ENCODE measurements at places on chromosomes 6 and 20.
A peak's percentile ranks its signal among the peaks of the same experiment; 100 is the strongest.

DNA sequence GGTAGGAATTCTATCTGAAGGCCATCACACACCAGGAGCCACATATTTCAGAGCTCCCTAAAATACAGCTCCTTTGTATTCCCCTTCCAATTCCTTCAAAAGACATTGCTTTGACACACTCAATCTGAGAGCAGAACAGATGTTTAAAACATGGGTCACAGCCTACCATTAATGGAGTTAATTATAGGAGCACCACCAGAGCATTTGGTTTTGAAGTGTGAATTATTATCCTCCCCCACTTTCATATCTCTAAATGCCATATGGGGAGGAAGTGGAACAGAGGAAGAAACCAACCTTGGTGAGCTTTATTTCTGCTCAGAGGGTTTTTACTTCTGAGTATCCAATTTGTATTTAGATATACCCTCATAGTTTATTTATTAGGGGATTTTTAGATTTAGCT is 50.7 kb upstream of the TNFRSF21 start:
- H3K36me3 ChIP-seq = no peaks in the 10 kb centered on the region
- peaks cover 3% of the 10 kb centered on the region for H3K27me3 ChIP-seq
- H3K4me3 ChIP-seq = no peak overlapping the region
- H3K27ac ChIP-seq = no peak overlapping the region
- peak; percentile 48 for DNase-seq
- H3K4me1 ChIP-seq = peaks cover 19% of the 10 kb centered on the region

GRCh38 chr6:90412538-90413369 is 116.1 kb upstream of the BACH2 start:
- no peak for DNase-seq
- H3K27me3 ChIP-seq = no peaks in the 10 kb centered on the region
- H3K27ac ChIP-seq = no peak overlapping the region
- H3K4me1 ChIP-seq = no peaks in the 10 kb centered on the region
- H3K36me3 ChIP-seq = no peaks in the 10 kb centered on the region

DNA sequence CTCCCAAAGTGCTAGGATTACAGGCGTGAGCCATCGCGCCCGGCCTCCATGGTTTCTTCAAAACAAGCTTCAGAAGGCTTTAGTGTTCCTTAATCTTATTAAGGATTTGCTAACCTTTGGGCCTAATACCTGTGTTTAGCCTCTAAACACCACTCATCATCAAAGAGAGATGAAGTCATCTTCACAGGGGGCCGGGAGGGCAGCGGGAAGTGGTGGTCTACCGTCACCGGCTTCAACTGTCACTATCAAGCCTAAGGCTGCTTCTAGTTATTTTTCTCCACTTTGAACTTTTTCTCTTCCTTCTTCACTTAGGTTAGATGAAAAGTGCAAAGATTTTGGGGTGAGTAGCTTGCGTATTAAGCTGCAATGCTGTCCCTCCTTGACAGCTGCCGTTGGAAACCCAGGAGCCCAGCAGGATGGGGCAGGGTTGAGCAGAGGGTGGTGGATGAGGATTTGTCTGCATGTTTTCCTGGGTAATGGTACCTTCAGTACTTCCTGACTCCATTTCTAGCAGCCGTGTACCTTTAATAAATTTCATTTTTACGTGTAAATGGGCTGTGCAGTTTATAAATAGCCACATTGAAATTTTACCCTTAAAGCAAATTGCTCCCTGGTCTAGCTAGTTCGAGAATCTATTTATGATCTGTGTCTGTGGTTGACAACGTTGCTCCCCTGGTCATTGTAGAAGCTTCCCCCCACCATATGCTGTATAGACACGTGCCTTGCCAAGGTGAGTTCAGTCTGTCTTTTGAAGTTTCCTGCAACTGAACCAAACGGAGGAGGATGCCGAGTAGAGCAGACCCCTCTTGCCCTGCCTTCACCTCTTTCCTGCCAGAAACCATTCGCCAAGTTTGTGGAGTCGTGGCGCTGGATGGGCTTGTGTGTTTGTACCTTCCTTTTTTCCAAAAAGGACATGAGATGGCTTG is 64.8 kb downstream of the SYNJ2 start:
- no peaks in the 10 kb centered on the region for H3K36me3 ChIP-seq
- no peak overlapping the region for H3K27ac ChIP-seq
- no peak overlapping the region for H3K4me3 ChIP-seq

- no peaks in the 10 kb centered on the region for H3K27me3 ChIP-seq
- no peaks in the 10 kb centered on the region for H3K36me3 ChIP-seq
- H3K4me3 ChIP-seq = no peak overlapping the region
- no peak overlapping the region for H3K27ac ChIP-seq
Measured at GRCh38 chr6:114039841-114040240, 68.9 kb upstream of the HDAC2 start.

- H3K36me3 ChIP-seq = no peaks in the 10 kb centered on the region
- no peaks in the 10 kb centered on the region for H3K27me3 ChIP-seq
- no peak overlapping the region for H3K4me3 ChIP-seq
- H3K27ac ChIP-seq = no peak overlapping the region
Measured at GRCh38 chr6:156313037-156313436, 464.1 kb upstream of the ARID1B start.

DNA sequence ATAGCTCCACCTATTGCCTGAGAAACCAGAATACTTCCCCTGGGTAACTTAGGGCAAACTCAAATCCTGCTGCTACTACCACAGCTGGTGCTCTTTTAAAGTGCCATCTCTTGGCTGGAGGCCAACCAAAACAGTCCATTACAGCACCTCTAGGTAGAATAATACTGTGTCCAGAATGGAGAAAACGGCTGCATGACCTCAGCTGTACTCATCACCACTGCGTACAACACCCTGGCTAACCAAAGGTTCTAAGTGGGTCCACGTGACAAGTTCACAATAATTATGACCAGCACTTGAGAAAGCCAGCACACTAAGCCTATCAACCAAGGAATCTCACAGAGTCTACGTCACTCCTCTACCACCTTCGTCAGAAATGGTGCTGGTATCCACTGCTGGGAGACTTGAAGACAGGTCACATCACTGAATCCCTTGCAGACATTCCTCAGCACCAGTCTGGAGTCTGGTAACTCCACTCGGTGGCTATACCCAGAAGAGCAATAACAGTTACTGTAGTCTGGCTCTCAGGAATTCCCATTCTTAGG is 40.9 kb upstream of the PKIB start:
- no peaks in the 10 kb centered on the region for H3K36me3 ChIP-seq
- no peak overlapping the region for H3K4me3 ChIP-seq
- no peak overlapping the region for H3K27ac ChIP-seq
- H3K27me3 ChIP-seq = no peaks in the 10 kb centered on the region
- no peak for DNase-seq

- DNase-seq = no peak
- no peaks in the 10 kb centered on the region for H3K4me1 ChIP-seq
- peaks cover 32% of the 10 kb centered on the region for H3K36me3 ChIP-seq
- no peak overlapping the region for H3K4me3 ChIP-seq
- no peak overlapping the region for H3K27ac ChIP-seq
- no peaks in the 10 kb centered on the region for H3K27me3 ChIP-seq
Measured at GRCh38 chr6:24658573-24659560, 7.8 kb downstream of the TDP2 start.

- no peak overlapping the region for H3K4me3 ChIP-seq
- no peaks in the 10 kb centered on the region for H3K4me1 ChIP-seq
- no peaks in the 10 kb centered on the region for H3K36me3 ChIP-seq
Measured at GRCh38 chr20:3378138-3378537, 29.3 kb downstream of the DNAAF9 start.

DNA sequence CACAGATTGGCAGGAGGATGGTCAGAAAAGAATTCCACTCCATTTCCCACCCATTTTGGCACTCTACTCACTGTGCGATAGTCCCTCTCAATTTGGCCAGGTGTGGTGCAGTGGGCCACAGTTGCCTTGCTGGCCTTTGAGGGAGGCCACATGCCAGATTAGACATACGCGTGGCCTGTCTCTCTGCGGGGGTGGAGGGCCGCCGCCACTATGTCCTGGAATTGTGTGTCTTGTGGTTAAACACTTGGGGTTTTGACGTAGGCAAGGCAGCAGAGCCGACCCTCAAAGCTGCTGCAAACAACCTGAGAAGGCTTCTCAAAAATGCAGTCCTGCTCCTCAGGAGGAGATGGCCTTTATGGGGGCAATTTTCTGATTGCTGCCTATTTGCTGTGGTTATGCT is 4.9 kb upstream of the DAAM2 start:
- DNase-seq = no peak
- H3K4me3 ChIP-seq = no peak overlapping the region
- no peaks in the 10 kb centered on the region for H3K36me3 ChIP-seq
- no peak overlapping the region for H3K27ac ChIP-seq
- no peaks in the 10 kb centered on the region for H3K4me1 ChIP-seq
